ENCODE measurements at places on chromosomes 2 and 18.
A peak's percentile ranks its signal among the peaks of the same experiment; 100 is the strongest.

DNA sequence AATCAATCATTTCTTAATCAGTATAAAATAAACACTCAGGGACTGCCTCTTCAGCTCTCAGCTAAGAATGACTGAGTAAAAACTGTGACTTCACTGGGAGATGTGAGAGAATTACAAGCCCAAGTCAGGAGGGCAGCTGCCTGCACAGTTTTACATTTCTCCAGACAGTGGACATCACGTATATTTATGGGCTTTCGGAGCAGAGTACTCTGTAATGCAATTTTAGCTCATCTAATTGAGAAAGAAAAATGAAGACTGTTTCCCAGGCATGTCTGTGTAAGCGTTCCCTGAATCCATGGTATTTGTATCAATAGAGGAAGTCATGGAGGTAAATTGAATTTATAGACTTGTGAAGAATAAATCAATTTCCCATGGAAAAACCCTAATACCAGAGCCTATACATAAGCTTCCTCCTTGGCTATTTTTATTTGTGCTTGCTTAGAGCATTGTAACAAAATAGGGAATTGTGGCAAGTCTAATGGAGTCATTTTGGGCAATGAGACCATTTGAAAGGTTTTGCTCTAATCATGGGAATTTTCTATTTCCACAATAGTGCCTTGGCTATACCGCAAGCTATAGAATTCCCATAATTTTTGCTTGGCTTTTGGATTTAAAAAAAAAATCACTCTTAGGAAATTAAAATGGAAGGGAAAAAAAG, 87.2 kb downstream of the SLC5A7 start:
- ATAC-seq = no peak

DNA sequence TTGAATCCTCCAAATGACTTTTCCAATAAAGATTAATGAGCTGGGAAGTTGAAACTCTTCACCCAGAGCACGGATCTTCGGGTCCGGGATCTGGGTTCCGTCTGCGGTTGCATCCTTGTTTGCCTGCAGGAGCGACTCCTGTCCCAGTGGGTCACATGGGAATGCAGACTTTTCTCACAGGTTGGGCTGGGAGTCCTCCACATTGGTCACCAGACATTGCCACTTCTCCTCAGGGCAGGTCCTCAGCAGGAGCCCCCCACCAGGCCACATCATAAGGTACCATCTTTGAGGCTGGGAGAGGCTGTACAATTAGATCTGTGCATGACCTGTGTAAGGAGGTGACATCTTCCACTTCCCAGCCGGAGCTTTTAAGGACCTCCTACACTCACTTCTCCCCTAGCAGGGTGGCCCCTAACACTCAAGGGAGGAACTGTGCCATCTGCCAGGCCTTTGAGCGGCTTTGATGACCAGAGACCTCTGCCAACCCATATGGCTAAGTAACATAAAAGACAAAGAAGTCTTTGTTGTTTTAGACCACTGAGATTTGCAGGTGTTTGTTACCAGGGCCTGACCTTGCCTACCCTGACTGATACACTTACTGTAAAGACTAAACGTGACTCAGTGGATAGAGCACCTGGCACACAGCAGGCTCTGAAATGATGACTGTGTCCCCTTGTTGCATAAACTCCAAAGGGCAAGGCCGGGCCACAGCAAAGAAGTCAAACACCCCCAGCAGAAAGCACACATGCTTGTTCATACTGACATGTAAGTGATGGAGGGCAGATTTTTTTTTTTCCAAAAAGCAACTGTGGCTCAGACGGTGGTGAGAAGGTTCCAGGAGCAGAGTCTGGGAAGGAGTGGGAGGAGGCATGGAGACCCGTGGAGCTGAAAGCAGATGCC, 7.9 kb upstream of the TEX51 start:
- ATAC-seq = no peak

DNA sequence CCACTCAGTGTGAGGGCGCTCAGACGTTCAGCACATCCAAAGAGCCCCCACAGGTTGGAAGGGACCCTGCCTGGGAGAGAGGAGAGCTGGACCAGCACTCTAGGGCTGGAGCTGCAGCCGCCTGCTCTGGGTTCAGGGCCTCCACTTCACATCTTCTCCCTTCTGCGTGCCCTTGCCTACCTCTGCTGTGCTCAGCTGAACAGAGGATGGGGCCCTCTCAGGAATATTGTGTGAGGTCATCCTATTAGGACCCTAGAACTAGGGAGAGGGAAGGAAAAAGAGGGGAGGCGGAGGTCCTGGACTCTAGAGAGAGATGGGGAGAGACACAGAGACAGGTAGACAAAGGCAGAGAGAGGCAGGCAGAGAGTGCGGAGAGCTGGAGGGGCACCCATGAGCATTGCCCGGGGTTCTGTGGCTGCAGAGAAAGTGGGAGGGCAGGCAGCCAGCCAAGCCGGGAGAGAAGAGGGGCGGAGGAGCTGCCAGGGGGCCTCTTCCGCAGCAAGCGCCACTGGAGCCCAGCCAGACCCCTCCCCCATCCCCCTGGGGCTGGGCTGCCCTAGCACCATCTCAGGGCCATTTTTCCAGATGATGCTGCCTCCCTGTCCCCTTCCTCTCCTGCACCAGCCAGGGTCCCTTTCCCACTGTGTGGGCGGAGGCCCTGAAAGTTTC, 8.3 kb upstream of the TNS1 start:
- no peak for ATAC-seq

- peak; percentile 83 for ATAC-seq
Observed at GRCh38 chr2:9474361-9475057, at the start of gene IAH1. Gene IAH1, plus strand, starts transcription at chr2:9474551. Its CDS starts 16 bp downstream, at chr2:9474567.

GRCh38 chr2:12442476-12442847, 274.3 kb upstream of the TRIB2 start:
- ATAC-seq = peak; percentile 94

GRCh38 chr2:62136956-62137830, 58.7 kb upstream of the B3GNT2 start:
- ATAC-seq = no peak

DNA sequence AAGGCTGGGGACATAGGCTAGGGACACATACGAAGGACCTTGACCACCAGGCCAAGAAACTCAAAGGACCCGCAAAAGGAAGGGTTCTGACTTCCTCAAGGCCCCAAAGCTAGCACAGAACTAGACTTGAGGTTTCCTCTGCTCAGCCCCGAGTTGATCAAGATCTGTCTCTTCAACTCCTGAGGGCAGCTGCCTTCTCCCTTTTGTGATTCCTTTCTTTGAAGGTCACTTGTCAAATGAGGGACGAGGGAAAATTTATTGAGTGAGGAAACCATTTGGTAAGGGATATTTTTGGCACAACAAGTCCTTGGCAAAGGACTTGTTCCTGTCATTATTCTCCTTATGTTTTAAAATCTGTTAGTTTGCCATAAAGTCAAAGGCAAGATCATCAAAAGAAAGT, 12.3 kb upstream of the ROCK2 start:
- ATAC-seq = no peak

DNA sequence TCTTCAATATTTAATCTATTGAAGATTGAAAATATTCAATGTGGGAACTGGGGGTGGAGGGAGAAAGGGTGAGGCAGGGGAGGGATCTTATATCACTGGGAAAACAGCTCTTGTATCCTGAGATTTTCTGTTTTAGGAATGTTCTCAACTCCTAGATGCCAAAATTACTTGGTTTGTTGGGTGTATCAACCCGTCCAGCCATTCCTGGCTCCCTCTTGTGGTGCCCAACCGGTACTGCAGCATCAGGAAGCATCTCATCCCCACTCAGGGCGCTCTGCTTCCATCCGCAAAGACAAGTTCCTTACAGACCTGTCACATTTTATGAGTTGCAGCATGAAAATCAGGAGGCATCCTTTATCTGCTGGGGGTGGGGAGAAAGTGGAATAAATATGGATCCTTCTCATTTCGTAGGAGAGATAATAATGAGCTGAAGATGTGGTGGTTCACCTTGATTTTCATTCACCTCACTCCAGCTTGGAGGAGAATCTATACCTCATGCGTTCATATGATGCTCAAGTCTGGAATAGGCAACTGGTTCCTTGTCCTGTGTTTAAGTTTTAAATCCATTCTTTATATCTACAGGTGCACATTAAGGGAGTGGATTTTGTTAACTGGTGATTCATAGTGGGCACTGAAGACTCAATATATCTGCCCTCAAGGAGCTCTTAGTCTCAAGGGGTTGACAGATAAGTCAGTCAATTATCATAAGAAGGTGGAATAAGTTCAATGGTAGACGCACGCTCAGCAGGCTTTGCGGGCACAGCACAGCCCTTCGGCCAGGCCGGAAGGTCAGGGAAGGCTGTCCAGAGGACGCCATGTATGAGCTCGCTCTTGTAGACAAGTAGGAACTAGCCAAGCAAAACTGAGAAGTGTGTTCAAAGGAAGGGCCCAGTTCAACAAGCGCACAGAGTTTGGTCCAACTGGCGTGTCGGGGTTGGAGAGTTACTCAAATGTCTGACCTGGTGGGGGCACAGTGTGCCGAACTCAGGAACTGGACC, 127.3 kb downstream of the RNF144A start:
- ATAC-seq = peak; percentile 68

DNA sequence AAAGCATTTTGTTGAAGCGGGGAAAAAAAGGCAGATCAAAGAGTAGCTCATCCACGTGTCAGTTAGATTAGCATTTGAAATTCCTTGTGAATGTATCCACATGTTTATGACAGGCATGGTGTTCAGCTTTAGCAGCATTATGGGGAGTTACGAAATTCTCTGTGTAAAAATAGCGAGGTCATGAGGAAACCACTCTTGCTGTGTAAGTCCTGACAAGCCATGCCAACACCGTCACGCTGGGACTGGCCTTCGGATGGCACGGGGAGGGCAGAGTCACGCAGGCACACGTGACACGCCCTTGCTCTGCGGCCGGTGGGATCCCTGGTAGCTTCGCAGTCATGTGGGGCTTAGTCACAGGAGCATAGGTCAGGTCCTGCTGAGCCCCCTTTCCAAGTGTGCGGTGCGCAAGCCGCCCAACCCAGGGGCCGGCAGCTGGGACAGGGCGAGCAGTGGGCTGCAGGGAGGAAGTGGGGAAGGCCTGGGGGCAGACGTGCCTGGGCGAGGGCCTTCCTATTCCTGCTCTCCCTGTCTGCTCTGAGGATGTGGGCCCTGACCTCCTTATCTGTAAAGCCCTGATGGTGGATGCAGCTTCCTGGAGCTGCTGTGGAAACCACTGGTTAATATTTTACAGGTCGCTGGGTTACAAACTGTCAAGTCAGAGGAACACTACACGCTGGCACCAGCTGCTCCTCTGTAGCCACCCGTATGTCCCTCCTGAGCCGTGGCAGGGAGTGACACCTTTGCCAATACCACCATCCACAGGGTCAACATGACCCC, 18.0 kb downstream of the MBP start:
- peak; percentile 19 for ATAC-seq

DNA sequence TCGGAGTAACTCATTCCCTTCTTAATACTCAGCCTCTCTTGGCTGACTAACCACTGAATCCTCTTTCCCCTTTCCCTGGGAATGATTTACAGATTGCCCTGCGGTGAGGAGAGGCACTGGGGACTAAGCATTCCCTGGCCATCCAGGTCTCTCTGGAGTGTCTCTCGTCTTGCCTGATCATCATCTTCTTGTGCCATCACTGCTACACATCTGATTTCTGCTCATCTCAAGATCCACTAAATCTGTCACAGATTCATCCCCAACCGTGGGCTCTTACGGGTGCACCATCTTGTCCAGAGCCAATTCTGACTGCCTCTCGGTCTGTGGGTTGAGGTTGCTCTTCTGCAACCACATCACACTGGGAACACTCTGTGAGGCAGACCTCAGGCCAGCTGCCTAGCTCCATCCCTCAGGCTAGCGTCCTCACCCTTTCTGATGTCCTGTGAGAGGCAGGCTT, 12.0 kb downstream of the SFTPB start:
- no peak for ATAC-seq

GRCh38 chr18:13412901-13413300, 194.3 kb downstream of the LDLRAD4 start:
- ATAC-seq = no peak

DNA sequence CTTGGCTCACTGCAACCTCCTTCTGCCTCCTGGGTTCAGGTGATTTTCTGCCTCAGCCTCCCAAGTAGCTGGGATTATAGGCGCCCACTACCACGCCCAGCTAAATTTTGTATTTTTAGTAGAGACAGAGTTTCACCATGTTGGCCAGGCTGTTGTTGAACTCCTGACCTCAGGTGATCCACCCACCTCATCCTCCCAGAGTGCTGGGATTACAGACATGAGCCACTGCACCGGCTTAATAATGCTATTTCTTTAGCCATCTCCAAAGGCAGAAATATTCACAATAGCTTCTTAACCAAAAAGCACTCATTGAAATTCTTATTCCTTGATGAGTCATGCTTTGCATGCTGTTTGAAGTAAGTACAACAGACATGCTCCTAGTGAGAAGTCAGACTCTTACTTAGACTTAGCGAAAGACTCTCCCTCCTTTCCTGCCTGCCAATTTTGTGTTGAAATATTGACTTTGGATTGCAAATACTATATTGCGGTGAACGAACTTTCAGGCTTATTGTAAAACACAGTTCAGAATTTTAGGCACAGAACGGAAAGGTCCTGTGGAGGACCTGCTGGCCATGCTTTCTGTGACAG, 4.4 kb downstream of the ACTR3 start:
- no peak for ATAC-seq

GRCh38 chr18:58990720-58991119, 126.0 kb downstream of the ZNF532 start:
- peak; percentile 32 for ATAC-seq

GRCh38 chr2:209316141-209316540, 107.7 kb upstream of the MAP2 start:
- ATAC-seq = no peak

GRCh38 chr2:201255408-201256033, 4.8 kb upstream of the CASP8 start:
- no peak for ATAC-seq

DNA sequence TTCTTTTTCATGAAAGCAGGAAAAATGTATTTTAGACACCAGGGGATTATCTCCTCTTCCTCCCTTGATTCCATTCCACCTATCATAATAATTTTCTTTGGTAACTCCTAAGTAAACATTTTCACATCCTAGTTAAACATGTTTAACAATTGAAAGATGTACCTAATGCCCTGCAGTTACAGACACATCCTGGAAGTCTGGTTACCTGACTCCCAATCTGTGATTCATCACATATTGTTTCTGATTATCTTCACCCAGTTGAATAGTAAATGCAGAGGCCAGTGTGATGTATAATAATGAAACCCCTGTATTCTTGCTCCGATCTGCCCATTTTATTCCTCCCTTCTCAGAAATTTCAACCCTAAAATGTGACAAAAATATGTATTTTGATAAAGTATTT, 1237.6 kb upstream of the LRRTM1 start:
- ATAC-seq = no peak

- ATAC-seq = no peak
Observed at GRCh38 chr2:48767330-48767729, 11.8 kb upstream of the LHCGR start.

- ATAC-seq = no peak
Observed at GRCh38 chr18:68148863-68149262, 566.0 kb downstream of the TMX3 start.

DNA sequence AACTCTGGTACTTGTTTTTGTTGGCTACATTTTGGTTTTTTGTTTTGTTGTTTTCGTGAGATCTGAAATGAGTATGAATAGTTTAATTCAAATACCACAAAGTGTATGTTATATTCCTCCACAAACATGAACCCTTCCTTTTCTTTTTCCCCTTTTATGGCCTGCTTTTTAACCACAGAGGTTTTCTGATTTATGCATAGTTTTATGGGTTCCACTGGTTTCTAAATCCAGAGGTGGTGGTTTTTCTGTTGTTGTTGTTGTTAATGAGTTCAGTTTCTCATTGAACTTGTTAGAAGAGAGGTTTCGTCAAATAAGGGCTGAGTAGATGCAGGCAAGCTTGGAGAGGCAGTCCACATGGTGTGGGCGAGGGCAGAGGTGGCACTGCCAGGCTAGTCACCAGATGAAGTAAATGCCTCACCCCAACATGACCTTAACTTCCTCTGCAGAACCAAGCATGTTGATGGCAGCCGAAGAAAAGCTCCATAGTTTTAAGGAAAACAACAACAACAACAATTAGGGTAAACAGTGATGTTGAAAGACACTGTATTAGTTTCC, 72.5 kb downstream of the RIF1 start:
- ATAC-seq = peak; percentile 66
